ENCODE measurements at places on chromosomes 4 and X. TPM values are rescaled to one million over a fixed set of nuclear protein-coding genes. Genes with fewer than 3 reads are reported as not detected.

Gene GPC3
- 32.4 TPM for total RNA-seq

Gene RIPPLY1
- not detected for total RNA-seq

Gene DMRTC1
- total RNA-seq, result 0.14 TPM

Gene ADH5
- total RNA-seq, result 252 TPM

Gene PAK3
- 4.8 TPM for total RNA-seq

Gene MSN
- total RNA-seq, result 130 TPM

Gene IQCM
- not detected for total RNA-seq

Gene FGF5
- not detected for total RNA-seq

Gene HDX
- total RNA-seq, result 5.5 TPM

Gene FRG2
- not detected for total RNA-seq

Gene SSX4
- total RNA-seq, result 0.17 TPM

Gene COL25A1
- 6.6 TPM for total RNA-seq

Data from WTC11 (cell line).